CD8-positive, alpha-beta memory T cell (primary cell): ENCODE measurements at places on chromosomes 4 and X. TPM values are rescaled to one million over a fixed set of nuclear protein-coding genes. Genes with fewer than 3 reads are reported as not detected.

DNA sequence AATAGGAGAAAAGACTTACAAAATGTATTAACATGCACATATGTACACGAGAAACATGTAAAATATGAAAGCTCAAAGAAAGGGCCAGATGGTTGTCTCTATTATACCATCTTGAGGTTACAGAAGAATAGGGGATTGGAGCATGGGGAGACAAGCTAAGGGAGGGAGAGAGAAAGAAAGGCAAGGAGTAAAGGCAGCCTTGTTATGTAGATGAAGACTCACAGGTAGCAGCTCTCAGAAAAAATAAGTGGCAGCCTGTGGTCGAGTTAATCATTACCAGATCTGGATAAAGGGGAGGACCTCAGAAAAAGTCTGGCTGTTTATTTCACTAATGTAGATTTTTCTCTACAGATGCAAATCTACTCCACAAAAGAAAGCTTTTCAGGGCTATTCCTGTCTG, 26.6 kb upstream of the PPP1R2C start:
- no peak for DNase-seq
- no peak overlapping the region for H3K27ac ChIP-seq
- H3K4me1 ChIP-seq = no peaks in the 10 kb centered on the region
- H3K4me3 ChIP-seq = no peak overlapping the region

DNA sequence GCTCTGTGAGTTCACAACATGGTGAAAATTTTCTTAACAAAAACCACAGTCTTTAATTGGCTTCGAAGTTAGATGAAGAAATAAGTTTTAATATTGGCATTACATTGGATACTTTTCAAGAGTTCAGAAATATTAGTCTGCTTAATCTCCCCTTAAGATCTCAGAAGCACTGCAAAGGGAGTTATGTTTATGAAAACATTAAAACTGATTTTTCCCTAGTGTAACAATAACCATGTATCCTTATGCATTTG, 1.5 kb downstream of the SETD7 start:
- peaks cover 18% of the 10 kb centered on the region for H3K4me1 ChIP-seq
- H3K27me3 ChIP-seq = no peaks in the 10 kb centered on the region
- no peaks in the 10 kb centered on the region for H3K36me3 ChIP-seq
- H3K4me3 ChIP-seq = no peak overlapping the region
- H3K27ac ChIP-seq = no peak overlapping the region

DNA sequence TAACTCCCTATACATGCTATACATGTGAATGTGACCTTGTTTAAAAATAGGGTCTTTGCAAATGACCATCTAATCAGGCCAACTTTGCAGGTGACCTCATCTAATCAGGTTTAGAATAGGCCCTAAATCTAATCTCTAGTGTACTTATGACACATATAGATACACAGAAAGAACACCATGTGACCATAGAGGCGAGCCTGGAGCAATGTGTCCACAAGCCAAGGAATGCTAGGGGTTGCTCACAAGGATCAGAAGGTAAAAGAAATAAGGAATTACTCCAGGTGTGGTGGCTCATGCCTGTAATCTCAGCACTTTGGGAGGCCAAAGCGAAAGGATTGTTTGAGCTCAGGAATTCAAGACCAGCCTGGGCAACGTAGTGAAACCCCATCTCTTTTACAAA, 9.6 kb upstream of the C4orf36 start:
- no peaks in the 10 kb centered on the region for H3K27me3 ChIP-seq
- no peaks in the 10 kb centered on the region for H3K4me1 ChIP-seq
- no peak overlapping the region for H3K27ac ChIP-seq

DNA sequence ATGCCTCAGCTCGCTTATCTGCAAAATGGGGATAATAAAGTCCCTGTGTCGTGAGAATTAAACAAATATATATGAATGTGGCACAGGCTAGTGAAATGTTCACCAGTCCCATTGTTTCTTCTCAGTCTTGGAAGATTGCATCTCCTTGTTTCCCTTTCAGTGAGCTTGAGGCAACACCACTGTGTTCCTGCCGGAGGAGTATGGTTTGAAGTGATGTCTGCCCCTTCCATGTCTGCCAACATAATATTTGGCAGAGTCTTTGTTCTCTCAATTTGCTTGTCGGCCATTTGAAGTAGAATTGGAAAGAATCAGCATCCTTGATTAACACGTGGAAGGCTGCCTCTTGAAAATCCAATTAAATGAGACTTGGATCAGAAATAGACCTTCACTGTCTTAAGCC, 1088.5 kb upstream of the INTU start:
- H3K36me3 ChIP-seq = no peaks in the 10 kb centered on the region
- no peak overlapping the region for H3K4me3 ChIP-seq
- DNase-seq = no peak

- no peaks in the 10 kb centered on the region for H3K4me1 ChIP-seq
- H3K27me3 ChIP-seq = no peaks in the 10 kb centered on the region
- H3K36me3 ChIP-seq = no peaks in the 10 kb centered on the region
These were observed 276.9 kb upstream of the PCDH7 start for GRCh38 chr4:30443289-30443688.

GRCh38 chr4:158826057-158826456, 57.2 kb downstream of the FNIP2 start:
- no peak overlapping the region for H3K4me3 ChIP-seq
- H3K27ac ChIP-seq = no peak overlapping the region
- no peaks in the 10 kb centered on the region for H3K36me3 ChIP-seq
- peaks cover 18% of the 10 kb centered on the region for H3K4me1 ChIP-seq
- no peak for DNase-seq
- H3K27me3 ChIP-seq = no peaks in the 10 kb centered on the region

GRCh38 chrX:102126863-102127262, 1.4 kb downstream of the TCEAL2 start:
- no peaks in the 10 kb centered on the region for H3K4me1 ChIP-seq
- DNase-seq = no peak
- no peaks in the 10 kb centered on the region for H3K27me3 ChIP-seq
- no peak overlapping the region for H3K4me3 ChIP-seq
- no peak overlapping the region for H3K27ac ChIP-seq

GRCh38 chr4:55014876-55015275, 110.5 kb downstream of the KDR start:
- H3K36me3 ChIP-seq = no peaks in the 10 kb centered on the region
- no peaks in the 10 kb centered on the region for H3K4me1 ChIP-seq
- H3K27ac ChIP-seq = no peak overlapping the region
- DNase-seq = no peak

GRCh38 chr4:59759082-59759825, 1440.9 kb upstream of the ADGRL3 start:
- H3K36me3 ChIP-seq = no peaks in the 10 kb centered on the region
- no peak overlapping the region for H3K4me3 ChIP-seq
- no peak for DNase-seq
- no peak overlapping the region for H3K27ac ChIP-seq
- H3K27me3 ChIP-seq = no peaks in the 10 kb centered on the region

- H3K4me3 ChIP-seq = no peak overlapping the region
- no peaks in the 10 kb centered on the region for H3K4me1 ChIP-seq
These were observed 186.1 kb upstream of the LNX1 start for GRCh38 chr4:53777244-53777984.

- H3K4me3 ChIP-seq = peak overlapping the region; percentile 72
- H3K27me3 ChIP-seq = no peaks in the 10 kb centered on the region
- peaks cover 7% of the 10 kb centered on the region for H3K4me1 ChIP-seq
- no peak overlapping the region for H3K27ac ChIP-seq
- H3K36me3 ChIP-seq = no peaks in the 10 kb centered on the region
These were observed 550 bp upstream of the CHM start for GRCh38 chrX:86047936-86048280.

DNA sequence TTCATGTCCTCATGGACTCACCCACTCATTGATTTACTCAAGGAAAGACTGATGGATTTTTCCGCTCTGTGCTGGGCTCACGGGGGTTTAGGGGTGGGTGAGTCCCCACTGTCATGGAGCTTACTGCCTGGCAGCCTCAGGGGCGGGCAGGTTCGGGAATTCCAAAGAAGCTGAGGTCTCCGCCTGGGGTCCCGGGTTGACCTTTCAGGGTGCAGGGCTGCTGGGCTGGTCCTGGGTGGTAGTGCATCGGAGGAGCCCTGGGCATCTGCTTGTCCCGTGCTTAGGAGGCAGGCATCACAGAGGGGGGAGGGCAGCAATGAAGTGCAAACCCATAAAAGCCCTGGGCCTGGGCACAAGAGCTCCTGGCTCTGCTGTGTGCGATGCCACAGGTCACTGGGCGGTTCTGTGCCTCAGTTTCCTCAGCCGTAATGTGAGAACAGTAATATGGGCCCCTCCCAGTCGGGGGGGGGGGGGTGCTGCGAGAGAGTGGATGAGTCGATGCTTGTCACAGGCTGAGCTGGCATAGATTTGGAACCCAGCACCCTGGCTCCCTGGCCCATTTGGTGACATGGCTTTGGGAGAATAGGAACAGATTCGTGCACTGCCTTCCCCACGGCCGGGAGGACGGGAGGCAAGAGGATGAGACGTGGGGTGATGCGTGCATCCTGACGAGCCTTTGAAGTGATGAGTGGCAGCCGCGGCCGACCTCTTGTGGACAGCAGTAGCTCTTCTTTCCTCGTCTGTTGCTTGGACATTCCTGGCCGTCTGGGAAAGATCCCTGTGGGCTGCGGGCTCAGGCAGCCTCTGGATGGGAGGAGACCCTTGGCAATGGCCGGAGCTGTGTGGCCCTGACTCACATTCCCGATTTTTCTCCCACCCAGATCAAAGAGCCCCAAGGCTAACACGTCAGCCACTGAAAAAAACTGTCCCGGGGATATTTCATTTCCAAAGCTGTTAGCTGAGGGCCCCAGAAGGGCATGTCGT, 42.0 kb downstream of the PSAPL1 start:
- no peak overlapping the region for H3K4me3 ChIP-seq
- no peaks in the 10 kb centered on the region for H3K4me1 ChIP-seq
- no peaks in the 10 kb centered on the region for H3K27me3 ChIP-seq
- H3K27ac ChIP-seq = no peak overlapping the region
- H3K36me3 ChIP-seq = no peaks in the 10 kb centered on the region

GRCh38 chrX:124736553-124737270, 390.3 kb downstream of the SH2D1A start:
- H3K4me3 ChIP-seq = peak overlapping the region; percentile 4
- no peaks in the 10 kb centered on the region for H3K27me3 ChIP-seq
- H3K27ac ChIP-seq = no peak overlapping the region
- DNase-seq = peak; percentile 74
- H3K36me3 ChIP-seq = no peaks in the 10 kb centered on the region

GRCh38 chrX:129577877-129578276, 37.8 kb downstream of the OCRL start:
- peak overlapping the region; percentile 11 for H3K27ac ChIP-seq
- no peak overlapping the region for H3K4me3 ChIP-seq
- no peaks in the 10 kb centered on the region for H3K36me3 ChIP-seq
- no peaks in the 10 kb centered on the region for H3K4me1 ChIP-seq
- no peaks in the 10 kb centered on the region for H3K27me3 ChIP-seq

- H3K4me1 ChIP-seq = no peaks in the 10 kb centered on the region
- H3K4me3 ChIP-seq = no peak overlapping the region
- no peak for DNase-seq
- no peaks in the 10 kb centered on the region for H3K27me3 ChIP-seq
These were observed 1482.6 kb downstream of the FAM133A start for GRCh38 chrX:95156566-95156965.

- H3K27me3 ChIP-seq = no peaks in the 10 kb centered on the region
- H3K4me1 ChIP-seq = no peaks in the 10 kb centered on the region
- no peak overlapping the region for H3K4me3 ChIP-seq
- H3K36me3 ChIP-seq = no peaks in the 10 kb centered on the region
These were observed 36.1 kb downstream of the DMD start for GRCh38 chrX:33175201-33175600.

GRCh38 chrX:115229337-115230003, 4.4 kb downstream of the LRCH2 start:
- H3K4me1 ChIP-seq = no peaks in the 10 kb centered on the region
- no peaks in the 10 kb centered on the region for H3K36me3 ChIP-seq
- H3K27me3 ChIP-seq = no peaks in the 10 kb centered on the region
- H3K4me3 ChIP-seq = no peak overlapping the region
- no peak for DNase-seq

GRCh38 chr4:157980158-157980557, 192.7 kb downstream of the GASK1B start:
- H3K4me1 ChIP-seq = no peaks in the 10 kb centered on the region
- no peak for DNase-seq
- H3K27ac ChIP-seq = no peak overlapping the region

DNA sequence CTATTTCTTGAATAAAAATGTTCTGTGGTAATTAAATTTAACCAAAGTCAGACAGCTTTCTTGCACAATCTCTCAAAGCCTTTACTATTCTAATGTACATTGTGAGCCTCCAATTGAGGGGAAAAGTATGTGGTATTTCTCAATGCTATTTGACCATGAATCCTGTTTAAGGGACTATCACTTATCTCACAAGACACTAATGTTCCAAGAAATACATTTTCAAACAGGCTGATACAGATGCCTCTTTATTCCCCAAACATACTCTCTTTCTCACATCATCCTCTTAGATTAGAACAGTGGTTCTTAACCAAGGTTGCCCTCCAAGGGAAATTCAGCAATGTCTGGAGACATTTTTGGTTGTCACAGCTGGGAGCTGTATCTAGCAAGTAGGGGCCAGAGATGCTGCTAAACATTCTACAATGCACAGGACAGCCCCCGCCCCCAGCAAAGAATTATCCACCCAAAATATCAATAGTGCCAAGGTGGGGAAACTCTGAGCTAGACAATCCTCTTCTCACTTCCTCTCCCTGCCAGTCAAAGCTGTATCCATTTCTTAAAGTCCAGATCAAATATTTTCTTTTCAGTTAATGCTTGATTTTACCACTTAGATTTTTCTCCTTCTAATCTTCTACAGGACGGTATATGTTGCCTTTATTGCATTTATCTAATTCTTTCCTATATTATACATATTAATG, 129.2 kb upstream of the TRIM2 start:
- peaks cover 6% of the 10 kb centered on the region for H3K4me1 ChIP-seq
- H3K27ac ChIP-seq = no peak overlapping the region
- H3K27me3 ChIP-seq = no peaks in the 10 kb centered on the region
- no peaks in the 10 kb centered on the region for H3K36me3 ChIP-seq
- DNase-seq = no peak
- no peak overlapping the region for H3K4me3 ChIP-seq

DNA sequence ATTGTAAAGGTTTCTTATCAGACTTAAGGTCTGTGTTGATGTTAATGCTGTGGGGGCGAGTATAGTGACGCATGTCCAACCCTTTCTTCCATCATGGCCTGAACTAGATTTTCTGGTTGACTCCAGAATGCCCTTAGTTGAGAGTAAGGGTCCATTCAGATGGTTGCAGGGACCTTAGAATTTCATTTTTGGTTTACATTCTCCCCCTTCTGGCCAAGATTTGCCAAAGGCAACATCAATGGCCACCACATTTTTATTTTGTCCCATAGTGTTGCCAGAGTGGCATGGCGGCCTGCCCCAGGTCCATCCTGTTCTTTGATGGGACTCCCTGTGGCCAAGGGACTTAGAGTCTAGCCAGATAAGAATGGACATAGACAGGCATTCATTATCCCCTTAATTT, 368.5 kb downstream of the GPM6A start:
- H3K27me3 ChIP-seq = no peaks in the 10 kb centered on the region
- H3K27ac ChIP-seq = no peak overlapping the region
- H3K4me1 ChIP-seq = no peaks in the 10 kb centered on the region

GRCh38 chr4:90190525-90190924, 63.3 kb downstream of the CCSER1 start:
- H3K4me1 ChIP-seq = no peaks in the 10 kb centered on the region
- no peaks in the 10 kb centered on the region for H3K36me3 ChIP-seq
- no peak overlapping the region for H3K27ac ChIP-seq
- H3K27me3 ChIP-seq = no peaks in the 10 kb centered on the region
- H3K4me3 ChIP-seq = no peak overlapping the region
- DNase-seq = no peak

ZNF732 gene
- not detected for total RNA-seq

CDS1 gene
- total RNA-seq = 0.20 TPM

ATP8A1 gene
- total RNA-seq = 24.4 TPM

SMIM31 gene
- not detected for total RNA-seq

CXCL5 gene
- not detected for total RNA-seq

SRPK3 gene
- total RNA-seq = not detected

TCEAL2 gene
- not detected for total RNA-seq

NAA11 gene
- total RNA-seq = not detected

ALB gene
- not detected for total RNA-seq

CDX4 gene
- total RNA-seq = not detected

PRRG3 gene
- total RNA-seq = not detected
